Fibroblast of skin of left quadriceps (primary cell): ENCODE measurements at places on chromosomes 5 and 9.

- no peak for DNase-seq
Observed at GRCh38 chr5:63032343-63032742, 453.7 kb downstream of the LRRC70 start.

GRCh38 chr9:109579191-109579948 lies 81.3 kb upstream of the PTPN3 start:
- no peak for DNase-seq

DNA sequence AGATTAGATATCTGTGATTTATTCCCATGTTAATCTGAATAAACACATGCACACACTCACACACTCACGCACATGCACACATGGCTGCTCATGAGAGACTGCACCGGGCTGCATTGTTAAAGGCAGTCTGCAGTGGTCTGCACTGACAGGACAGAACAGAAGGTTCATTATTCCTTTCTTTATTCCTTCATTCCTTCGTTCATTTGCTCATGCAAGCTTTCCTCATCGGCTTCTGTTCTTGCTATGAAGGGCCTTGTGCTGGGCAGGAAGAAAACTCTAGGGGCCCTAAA lies 41.4 kb upstream of the FSTL4 start:
- DNase-seq: no peak

DNA sequence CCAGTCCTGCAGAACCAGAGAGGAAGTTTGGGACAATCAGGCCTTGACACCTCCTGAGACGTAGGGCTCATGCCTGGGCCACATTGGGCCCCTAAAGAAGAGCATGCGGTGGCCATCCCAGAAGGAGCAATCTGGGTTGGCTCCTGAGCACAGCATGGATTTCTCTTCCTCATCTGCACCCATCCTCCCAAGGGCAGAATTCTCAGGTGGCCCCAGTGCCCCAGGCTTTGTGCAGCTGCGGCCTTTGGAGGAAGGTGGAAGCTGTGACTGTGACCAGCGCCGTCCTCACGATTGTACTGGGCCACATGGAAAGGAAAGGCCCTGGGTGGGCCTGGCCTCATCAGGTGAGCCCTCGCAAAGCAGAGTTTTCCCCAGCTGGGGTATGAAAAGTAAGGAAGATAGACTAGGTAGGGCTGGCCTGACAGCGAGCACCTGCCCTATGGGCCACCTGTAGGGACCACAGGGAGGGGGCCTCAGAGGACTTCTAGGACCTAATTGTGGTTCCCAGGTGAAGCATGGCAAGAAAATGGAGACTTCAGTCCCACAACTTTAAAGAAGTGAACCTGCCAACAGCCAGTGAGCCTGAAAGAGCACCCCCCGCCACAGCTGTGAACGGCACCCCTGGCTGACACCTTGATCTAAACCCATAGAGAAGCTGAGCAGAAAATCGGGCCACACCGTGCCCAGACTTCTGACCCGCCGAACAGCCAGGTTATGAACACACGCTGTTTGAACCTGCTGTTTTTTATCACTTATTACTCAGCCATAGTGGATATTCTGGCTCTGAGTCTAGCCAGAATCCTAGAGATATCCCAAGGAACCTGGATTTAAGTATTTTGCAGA lies 164.1 kb downstream of the IRX2 start:
- DNase-seq: no peak

- DNase-seq: no peak
Observed at GRCh38 chr9:73179589-73179988, 27.9 kb downstream of the ANXA1 start.

GRCh38 chr9:122200960-122201595 lies 27.7 kb downstream of the LHX6 start:
- DNase-seq: no peak

DNA sequence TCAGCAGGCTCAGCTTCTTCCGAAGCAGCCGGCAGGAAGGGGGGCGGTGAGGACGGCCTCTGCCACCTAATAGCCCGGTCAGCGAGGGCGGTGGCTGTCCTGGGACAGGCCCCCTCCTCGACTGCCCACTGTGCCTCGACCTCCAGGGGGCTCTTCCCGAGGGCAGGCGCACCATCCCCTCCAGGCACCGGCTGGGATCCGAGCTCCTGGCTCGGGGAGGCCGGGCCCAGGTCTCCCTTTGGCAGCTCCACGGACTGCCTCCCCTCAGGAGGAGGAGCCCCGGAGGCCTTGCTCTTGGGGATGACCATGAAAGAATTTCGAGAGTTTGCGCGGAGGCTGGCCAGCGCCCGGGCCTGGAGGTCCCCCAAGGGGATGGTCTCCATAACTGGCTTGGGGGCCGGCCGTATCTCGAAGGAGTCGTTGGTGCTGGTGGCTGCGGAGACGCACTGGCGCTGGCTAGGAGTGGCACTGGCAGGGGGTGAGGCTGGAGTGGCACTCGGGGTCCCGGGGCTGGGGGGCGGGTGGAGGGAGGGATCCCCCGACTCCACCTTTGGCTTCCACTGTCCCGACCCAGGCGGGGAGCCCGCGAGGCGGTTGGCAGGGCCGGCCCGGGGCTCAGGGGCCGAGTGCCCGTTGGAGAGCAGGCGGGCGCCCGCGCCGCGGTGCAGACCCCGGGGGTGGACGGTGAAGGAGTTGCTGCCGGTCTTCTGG lies 975 bp downstream of the TPRN start:
- no peak for DNase-seq

DNA sequence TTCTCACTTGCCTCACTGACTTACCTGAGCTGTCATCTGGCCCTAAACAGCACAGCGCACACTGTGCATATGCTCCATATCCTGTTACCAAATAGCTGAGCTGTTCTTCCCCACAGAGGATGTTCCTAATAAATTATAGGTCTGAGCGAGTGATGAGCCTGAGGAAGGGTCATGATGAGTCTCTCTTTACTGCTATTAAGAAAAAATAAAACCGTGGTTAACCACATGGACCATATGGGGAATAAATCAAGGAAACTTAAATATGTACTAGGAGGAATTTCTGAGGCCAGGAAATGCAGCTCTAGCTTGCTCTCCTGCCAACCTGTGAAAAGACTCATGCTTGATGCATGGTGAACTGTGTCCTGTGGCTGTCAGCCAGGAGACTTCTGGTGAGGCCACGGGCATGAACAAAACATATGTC lies 424.8 kb upstream of the DMAC1 start:
- peak; percentile 98 for DNase-seq

GRCh38 chr9:107485458-107486043 lies 4.0 kb downstream of the KLF4 start:
- DNase-seq: no peak

DNA sequence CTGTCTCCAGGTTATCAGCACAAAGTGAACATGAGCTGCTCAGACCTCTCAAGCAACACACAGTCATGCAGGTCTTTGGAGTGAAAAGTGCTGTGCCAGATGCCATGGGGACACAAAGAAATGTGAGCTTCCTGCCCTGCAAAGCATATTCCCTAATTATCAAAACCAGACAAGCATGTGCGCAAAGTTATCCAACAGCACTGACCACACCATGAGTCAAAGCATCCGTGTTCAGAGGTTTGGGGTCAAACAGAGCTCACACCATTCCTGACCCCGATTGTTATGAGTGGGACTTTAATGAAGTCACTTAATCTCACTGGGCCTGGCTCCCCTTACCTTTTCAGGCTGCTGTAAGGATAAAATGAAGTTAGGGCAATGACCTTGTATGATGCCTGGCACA lies 138.5 kb downstream of the SLIT3 start:
- DNase-seq: no peak

DNA sequence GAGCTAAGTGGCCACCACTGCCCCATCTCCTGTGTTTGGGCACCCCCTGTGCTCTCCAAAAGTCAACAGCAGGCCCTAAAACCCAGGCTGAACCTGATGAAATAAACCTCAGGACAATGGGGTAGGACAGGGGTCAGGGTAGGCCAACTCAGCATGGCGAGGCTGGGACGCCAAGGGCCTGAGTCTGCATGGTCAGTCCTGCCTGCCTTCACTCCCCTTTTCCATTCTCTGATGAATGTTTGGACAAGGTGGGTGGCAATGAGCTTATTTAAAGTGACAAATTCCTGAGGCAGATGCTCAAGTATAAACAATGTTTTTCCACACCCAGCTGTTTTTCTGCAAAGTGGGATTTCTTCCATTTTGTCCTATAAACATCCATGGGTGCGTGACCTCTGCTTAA lies 47.2 kb upstream of the CXCL14 start:
- no peak for DNase-seq

GRCh38 chr9:23747088-23748075 lies 78.7 kb downstream of the ELAVL2 start:
- no peak for DNase-seq

GRCh38 chr5:26245321-26245720 lies 793.1 kb downstream of the CDH9 start:
- no peak for DNase-seq

DNA sequence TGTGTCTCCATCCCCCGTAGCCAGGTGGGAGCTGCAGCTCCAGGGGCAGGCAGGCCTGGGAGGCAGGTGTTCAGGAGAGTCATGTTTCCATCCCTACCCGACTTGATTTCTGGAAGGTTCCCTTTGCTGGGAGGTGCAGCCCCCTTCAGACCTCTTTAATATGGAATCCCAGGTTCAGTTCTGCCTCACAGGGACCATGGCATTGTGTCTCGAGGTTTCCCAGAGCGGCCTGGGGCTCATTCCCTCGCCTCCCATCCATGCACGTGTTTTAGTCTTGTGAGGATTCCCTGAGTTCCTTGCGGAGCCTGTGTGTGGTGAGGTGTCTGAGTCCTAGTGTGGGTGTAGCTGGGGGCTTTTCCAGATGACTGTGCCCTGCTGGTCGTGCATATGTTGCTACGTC lies 16.5 kb upstream of the AHRR start:
- DNase-seq: no peak

DNA sequence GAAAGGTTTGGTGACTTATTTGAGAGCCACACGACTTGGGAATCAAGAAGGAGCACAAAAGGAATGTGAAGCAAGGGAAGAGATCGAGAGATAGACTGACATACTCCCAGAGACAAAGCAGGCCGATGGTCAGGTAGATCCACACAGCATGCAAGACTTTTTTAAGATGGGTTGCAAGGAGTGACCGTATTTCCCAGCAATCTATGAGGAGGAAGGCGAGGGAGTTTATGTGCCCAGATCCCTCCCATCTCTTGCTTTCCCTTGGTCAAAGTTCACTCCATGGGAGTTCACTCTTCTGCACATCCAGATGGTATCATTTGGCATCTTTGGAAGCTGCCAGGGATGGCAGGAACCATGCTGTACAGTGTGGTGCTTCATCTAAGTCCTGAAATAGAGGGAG lies 148.9 kb downstream of the RMI1 start:
- DNase-seq: no peak

DNA sequence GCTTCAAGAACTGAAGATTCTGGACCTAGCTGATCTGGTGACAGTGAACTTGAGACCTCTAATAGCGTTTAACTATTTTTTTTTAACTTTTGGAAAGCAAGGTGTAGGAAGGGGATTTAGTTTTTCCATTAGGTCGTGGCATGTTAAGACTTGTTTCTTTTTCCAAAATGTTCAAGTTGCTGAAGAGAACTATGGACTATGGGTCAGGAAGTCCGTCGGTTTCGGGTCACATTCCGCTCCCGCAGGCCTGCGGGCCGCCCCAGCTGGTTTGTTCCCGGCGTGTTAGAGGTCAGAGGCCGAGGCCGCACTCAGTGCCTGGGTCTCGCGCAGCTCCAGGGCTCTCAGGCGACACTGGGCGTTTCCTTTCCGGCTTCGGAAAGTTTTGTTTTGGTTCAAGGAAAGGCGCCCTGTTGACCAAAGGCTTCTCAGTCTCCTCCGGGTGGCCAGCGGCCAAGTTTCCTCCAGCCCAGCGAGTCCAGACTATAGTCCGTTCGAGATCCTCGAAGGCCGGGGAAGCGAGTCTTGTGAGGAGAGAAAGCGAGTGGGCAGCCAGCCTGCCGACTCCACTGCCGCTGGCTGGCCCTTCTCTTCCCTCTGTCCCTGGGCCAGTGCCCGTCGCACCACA lies 586 bp upstream of the FCHO2 start:
- no peak for DNase-seq

GRCh38 chr9:93585695-93586094 lies 9.3 kb downstream of the PHF2 start:
- DNase-seq: no peak

- no peak for DNase-seq
Observed at GRCh38 chr9:135879619-135880018, 27.7 kb downstream of the CAMSAP1 start.

DNA sequence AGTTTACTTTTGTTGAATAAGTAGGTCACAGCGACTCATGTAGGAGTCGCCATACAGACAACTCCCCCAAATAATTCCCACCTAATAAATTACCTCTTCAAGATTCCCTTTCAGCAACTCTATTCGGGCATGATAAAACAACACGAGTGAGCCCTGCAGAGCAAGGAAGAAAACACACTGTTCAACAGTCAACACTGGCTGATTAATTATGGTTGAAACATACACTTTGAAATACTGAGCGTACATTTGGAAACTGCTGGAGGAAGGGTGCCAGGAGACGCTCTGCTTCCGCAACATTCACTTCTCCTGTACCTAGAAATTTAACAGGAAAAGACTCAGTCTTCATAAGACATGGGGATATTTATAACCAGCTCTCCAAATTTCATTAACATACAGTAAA lies 117.5 kb downstream of the TTC39B start:
- no peak for DNase-seq

GRCh38 chr9:109346904-109347303 lies 26.0 kb upstream of the EPB41L4B start:
- no peak for DNase-seq

DNA sequence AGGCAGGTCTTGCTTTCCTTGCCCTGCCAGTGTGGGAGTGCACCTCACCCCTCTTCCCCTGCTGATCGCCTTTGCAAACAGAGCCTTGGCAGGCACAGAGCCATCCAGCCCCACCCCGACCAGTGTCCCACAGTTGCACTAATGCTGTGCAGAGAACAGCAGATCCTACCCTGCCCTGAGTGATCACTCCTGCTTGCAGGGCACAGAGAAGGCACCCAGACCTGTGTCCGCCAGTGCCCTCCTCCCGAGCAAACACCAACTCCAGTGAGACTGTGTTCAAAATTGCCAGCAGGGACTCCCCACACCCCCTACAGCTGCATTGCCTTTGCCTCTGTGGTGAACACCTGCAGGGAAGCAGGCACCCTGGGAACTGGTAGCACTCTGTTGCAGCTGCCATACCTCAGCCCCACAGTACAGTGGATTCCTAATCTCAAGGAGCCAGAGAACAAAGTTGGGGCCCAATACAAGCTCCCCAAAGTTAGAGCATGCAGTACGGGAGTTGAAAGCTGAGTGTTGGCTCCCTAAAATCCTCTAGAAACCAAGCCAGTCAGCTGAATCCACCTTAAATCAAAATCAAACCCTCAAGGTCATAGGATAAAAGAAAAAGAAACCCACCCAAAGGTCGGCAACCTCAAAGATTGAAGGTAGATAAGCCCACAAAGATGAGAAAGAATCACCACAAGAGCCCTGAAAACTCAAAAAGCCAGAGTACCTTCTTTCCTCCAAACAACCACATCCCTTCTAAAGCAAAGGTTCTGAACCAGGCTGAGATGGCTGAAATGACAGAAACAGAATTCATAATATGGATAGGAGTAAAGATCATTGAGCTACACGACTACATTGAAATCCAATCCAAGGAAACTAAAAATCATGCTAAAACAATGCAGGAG lies 92.9 kb upstream of the PIK3R1 start:
- DNase-seq: no peak
